ENCODE measurements at places on chromosomes 7 and 10.

DNA sequence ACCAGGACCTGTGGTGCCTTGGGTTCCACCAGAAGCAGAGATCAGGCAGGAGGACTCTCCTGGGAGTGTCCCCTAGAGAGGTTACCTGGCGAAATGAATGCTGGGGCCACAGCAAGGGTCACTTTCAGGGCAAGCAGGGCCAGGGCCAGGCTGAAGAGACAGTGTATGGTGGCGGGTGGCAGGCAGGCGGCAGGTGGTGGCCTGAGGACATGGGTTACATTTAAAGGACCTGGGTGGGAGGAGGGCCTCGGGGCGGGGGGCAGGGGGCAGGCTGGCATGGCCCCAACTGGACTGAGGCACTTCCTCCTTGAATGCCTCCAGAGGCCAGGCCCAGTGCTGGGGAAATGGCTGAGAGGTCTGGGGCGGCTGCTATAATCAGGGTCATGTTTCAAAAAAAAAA lies 14.7 kb upstream of the TBRG4 start:
- DNase-seq, result no peak

DNA sequence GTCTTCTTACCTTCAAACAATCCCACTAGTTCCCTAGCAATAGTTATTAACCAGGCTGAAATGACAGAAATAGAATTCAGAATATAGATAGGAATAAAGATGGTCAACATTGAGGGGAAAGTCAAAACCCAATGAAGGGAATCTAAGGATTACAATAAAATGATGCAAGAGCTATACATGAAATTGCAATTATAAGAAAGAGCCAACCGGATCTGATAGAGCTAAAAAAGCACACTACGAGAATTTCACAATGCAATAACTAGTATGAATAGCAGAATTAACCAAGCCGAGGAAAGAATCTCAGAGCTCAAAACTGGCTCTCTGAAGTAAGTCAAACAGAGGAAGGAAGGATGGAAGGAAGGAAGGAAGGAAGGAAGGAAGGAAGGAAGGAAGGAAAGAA lies 288.7 kb upstream of the KCND2 start:
- no peak for DNase-seq

DNA sequence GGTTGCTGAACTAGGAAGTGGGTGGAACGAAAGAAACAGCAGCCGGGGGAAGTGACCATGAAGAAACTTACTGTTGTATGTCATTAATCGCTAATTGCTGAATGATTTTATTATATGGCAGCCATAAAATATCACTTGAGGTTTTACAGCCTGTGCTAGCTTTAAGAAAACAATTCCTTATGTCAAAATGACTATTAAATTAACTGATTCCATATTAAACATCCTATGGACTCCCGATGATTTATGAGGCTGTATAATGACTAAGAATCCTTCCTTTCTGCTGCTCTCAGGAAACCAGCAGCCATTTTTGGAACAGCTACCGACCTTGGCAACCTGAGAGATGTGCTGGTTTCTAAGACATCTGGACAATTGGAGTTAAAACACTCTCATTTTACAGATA lies 421.9 kb downstream of the SORCS3 start:
- DNase-seq, result no peak

DNA sequence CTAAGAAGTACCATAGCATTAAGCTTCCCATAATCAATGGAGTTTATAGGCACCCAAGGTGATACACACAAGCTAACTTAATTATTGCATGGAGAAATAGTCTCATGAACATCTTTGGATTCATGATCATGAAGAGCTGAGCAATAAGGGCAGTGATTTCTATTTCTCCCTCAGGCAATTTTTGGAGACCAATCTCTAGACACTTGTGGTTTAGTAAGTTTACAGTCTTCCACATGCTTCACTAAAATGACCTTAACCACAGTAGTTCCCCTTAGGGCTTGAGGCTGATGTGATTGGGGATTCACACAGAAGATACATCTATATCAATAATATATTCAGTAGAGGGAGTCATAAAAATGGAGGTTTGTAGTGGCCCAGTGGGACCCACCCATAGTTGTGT lies 241.2 kb downstream of the CCDC7 start:
- no peak for DNase-seq

DNA sequence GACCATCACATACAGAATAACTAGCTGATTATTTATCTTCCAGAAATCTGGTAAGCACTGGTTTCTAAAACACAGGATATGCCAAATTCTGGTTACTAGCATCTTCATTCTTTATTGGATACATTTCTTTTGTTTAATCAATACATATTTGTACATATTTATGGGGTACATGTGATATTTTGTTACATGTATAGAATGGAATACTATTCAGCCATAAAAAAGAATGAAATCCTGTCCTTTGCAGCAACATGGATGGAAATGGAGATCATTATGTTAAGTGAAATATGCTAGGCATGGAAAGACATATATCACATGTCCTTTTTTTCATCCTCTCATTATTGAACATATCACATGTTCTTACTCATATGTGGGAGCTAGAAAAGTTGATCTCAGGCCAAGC lies 32.7 kb upstream of the PURB start:
- no peak for DNase-seq

All from H1 (cell line).